Panc1 (cell line): ENCODE measurements at places on chromosomes 3 and 15.

- DNase-seq: no peak
Measured at GRCh38 chr3:186483611-186484340, 60.4 kb downstream of the CRYGS start.

GRCh38 chr3:48598323-48599076, 3.4 kb upstream of the COL7A1 start:
- no peak for DNase-seq

GRCh38 chr3:3084890-3085289, 25.3 kb downstream of the IL5RA start:
- no peak for DNase-seq

- no peak for DNase-seq
Measured at GRCh38 chr3:57409471-57409870, 117.0 kb upstream of the ASB14 start.

GRCh38 chr3:71087143-71088018, 496.1 kb downstream of the FOXP1 start:
- DNase-seq: no peak

DNA sequence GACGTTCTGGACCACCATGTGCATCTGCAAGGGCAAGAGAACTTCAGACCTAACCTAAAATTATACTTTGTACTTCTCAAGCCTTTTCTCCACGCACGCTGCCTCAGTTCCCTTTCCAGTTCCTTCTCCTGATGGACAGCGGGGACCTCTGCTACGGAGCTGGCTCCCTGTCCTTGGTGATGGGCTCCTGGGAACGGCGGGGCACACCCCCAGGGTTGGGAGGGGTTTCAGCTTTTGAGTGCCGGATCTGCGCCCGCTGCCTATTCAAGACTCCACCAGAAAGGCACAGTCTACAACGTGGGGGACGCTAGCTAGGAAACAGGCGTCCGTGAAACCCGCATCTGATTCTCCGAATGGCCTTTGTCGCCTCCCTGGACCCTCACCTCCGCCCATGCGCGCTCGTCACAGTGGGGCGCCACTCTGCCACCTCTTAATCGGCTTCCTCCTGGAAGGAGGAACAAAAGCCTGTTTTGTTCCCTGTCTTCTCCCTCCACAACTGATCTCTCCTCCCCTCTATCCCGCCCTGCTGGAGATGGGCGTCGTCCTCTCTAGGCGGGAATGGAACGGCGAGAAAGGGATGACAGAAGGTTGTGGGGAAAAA, 2.2 kb downstream of the GPR149 start:
- DNase-seq: no peak

GRCh38 chr3:28844298-28845005, 436.4 kb upstream of the RBMS3 start:
- DNase-seq: no peak

- DNase-seq: no peak
Measured at GRCh38 chr15:88453651-88454050, 13.5 kb downstream of the MRPL46 start.

GRCh38 chr3:21624524-21624923, 126.5 kb downstream of the ZNF385D start:
- DNase-seq: no peak

GRCh38 chr3:133591271-133591742, 17.8 kb downstream of the CDV3 start:
- no peak for DNase-seq

- no peak for DNase-seq
Measured at GRCh38 chr3:197501496-197501878, 54.3 kb downstream of the BDH1 start.

DNA sequence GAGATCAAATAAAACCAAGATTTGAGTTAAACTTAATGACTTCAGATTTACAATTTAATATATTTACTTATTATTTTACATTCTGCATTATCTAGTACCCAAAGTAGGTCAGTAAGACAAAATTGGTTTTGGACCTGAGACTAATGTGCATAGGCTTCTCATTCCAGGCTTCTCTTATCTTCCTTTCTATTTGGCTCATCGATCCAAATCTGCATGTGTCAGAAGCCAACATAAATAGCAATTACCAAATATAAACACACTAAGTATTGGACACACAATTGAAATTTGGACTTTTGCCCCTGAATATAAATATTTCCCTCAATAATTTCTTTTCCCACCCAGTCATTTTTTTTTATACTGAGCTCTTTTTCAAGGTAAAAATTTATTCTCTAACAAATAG, 290.6 kb upstream of the ARHGEF26 start:
- no peak for DNase-seq

GRCh38 chr15:30930422-30930821, 26.7 kb downstream of the FAN1 start:
- no peak for DNase-seq

DNA sequence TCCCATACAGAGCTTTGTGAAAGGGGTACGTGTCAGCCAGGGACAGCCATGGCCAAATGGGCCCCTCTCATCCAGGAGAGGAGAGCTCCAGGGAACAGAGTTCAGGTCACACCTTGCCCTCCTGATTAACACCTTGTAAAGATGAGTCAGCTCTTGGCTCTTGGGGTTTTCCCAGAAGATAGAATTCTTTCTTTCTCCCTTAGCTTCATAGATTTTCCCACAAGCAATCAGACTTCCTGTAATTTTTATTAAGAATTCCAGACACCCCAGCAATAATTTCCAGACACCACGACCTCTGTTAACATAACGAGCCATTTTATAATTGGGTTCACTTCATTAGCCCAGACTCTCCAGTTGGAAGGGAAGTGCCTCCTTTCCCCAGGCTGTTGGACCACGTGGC, 86.4 kb downstream of the LRTM1 start:
- no peak for DNase-seq

DNA sequence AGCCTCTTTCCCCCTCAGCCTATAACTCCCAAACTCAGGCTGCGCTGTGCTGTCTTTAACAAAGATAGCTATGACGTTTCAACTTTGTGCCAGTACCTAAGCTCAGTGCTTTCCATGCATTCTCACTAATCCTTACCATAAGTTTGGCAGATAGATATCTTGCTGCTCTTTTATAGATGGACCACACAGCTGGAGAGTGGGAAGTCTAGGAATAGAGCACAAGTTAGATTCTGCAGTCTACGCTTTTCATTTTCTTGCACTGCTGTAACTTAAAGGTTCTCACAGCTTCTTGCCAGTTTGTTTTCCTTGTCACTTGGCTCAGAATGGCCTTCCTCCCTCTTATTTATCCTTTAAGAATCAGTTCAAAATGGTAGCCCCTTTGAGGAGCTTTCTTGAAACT, 468.8 kb downstream of the CNTN4 start:
- no peak for DNase-seq

DNA sequence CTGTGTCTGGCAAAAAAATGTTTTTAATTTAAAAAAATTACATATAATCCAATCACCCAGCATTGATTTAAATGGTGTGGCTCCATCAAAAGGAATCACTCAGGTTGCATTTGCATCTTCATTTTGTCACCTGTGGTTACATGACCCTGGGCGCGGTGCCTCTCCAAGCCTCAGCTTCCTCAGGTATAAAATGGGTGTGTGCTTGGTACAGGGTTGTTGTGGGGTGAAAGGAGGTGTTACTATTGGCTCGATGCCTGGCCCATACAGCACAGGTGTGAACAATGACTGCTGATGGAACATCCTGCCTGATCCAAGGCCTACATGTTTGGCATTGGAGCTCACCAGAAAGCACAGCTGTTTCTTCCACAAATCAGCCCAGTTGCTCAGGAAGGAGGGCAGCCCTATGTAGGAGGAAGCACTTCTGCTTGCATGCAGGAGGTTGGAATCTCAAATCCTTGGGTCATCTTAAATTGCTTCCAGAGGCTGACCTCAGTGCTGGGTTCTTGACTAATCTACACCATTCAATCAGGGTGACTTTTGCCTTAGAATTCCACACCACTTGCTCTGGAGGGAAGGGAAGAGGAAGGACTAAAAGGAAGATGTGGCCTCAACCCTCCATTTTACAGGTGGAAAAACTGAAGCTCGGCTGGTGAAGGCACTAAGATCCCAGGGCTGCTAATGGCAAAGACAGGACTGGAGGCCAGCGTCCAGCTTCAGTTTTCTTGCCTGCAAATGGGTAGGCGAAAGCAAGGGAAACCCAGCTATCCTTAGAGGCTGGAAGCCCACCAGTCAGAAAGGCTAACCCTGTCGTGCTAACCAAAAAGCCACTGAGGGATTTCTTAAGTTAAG, 31.7 kb downstream of the BHLHE40 start:
- no peak for DNase-seq

DNA sequence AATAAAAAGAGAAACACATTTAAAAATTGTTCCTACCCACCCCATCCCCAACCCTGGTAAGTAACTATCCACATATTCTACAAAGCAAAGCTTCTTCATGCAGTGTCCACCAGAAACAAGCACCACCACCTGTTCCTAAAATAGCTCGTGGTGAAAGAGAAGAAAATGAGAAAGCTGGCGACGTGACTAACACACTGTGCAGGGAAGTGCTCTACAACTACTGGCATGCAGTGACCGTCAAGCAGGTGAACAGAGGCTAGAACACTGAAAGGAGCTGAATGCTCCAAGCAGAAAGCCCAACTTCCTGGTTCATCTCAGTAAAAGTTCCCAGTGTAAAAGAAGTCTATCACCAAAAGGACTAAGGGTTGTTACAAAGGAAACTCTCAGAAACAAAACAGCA, 80.7 kb downstream of the NR2E3 start:
- no peak for DNase-seq

- no peak for DNase-seq
Measured at GRCh38 chr3:113268311-113268710, 57.0 kb downstream of the BOC start.

GRCh38 chr3:64152676-64153466, 72.4 kb downstream of the PRICKLE2 start:
- no peak for DNase-seq

DNA sequence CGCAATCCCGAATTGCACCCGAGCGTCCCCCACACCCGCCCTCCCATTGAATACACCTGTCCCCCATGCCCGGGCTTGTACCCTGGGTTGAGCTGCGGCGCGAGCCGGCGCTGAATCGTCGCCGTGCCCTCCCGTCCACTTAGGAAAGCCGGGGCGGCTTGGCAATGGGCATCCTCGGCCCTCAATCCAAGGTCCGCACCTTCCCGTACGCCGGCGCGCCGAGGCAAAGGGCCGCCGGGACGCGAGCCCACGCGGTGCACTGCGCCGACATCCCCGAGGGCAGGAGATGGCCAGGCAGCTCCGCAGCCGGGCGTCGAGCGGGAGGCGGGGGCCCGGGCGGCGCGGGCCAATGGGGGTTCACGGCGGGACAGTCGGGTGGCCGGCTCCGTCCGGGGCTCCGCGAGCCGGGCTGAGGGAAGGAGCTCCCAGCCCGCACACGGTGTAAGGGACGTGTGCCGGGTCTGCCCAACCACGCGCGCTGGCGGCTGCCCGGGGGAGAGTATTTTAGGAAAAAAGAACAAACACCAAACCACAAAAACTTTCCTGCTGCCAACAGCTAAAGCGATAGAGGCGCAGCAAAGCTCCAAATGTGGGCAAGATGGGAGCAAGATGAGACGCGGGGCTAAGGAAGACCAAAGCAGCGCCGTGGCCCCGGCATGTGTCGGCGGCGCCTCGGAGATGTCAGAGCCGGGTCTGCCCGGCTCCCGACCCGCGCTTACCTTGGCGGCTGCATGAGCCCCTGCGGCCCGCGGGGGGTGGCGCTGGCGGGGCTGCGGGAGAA, 621 bp downstream of the RGMA start:
- no peak for DNase-seq

- DNase-seq: no peak
Measured at GRCh38 chr3:50170689-50171088, 15.6 kb downstream of the SEMA3F start.

DNA sequence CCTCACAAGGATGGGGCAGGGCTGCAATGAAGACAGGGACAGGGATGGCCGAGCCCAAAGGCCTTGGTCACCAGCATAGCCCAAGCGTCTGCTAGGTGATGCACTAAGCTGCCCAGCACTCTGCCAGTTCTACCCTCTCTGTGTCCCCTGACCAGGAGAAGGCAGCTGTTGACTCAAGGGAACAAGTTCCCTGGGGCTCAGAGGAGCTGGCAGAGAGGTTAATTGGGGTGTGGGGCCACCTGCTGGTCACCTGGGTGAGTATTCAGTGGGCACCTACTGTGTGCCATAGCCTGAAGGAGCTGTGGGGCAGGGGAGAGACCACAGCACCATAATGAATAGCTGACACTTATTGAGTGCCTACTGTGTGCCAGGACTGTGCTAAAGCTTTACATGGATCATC, 22.0 kb upstream of the DOCK3 start:
- no peak for DNase-seq

GRCh38 chr15:69478259-69478781, 25.7 kb downstream of the RPLP1 start:
- no peak for DNase-seq

GRCh38 chr3:157652366-157652765, 149.2 kb upstream of the VEPH1 start:
- DNase-seq: no peak
